ENCODE measurements at places on chromosomes 5 and 9. TPM values are rescaled to one million over a fixed set of nuclear protein-coding genes. Genes with fewer than 3 reads are reported as not detected.

Gene MYMK
- not detected for total RNA-seq

Gene GEMIN5
- total RNA-seq: 16.1 TPM

Gene CTSV
- 0.89 TPM for total RNA-seq

Gene PCDHGB3
- 0.50 TPM for total RNA-seq

Gene CRB2
- under 0.01 TPM for total RNA-seq

Gene NAIP
- total RNA-seq: 2.0 TPM
